ENCODE measurements at places on chromosomes 11 and 22.

GRCh38 chr11:126861796-126862459 lies 138.6 kb downstream of the KIRREL3 start:
- no peak for DNase-seq

DNA sequence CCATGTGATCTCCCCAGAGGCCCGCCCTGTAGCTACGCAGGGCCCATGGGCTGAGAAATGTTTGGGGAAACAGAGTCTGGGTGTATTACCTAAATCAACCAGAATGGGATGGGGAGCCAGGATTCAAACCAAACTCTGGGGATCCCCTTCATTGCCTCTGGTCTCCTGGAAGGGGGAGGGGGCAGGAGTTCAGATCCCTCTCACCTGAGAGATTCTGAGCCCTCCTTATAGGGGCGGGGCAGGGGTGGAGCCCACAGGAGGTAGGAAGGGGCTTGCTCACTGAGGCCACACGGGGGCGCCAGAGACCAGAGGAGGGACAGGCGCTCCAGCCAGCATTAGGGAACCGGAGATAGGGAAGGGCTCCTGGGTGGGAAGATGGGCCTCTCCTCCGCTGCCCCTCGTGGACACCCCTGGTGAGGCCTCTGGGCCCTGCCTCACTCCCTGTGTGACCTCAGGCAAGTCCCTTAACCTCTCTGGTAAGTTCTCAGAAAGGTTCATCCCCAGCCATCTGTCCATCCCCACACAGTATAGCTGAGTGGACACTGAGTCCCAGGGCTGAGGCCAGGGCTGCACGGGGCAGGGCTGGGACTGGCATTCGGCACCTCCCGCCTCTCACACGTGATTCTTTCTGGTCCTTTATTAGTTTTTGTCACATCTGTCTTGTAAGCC lies 2.7 kb upstream of the CDC42BPG start:
- peak; percentile 97 for DNase-seq

- DNase-seq = peak; percentile 96
These were observed at the start of gene AMOTL1 for GRCh38 chr11:94767701-94768601. Gene AMOTL1 (plus strand): TSS chr11:94768356. CDS start chr11:94768512, 156 bp downstream.

DNA sequence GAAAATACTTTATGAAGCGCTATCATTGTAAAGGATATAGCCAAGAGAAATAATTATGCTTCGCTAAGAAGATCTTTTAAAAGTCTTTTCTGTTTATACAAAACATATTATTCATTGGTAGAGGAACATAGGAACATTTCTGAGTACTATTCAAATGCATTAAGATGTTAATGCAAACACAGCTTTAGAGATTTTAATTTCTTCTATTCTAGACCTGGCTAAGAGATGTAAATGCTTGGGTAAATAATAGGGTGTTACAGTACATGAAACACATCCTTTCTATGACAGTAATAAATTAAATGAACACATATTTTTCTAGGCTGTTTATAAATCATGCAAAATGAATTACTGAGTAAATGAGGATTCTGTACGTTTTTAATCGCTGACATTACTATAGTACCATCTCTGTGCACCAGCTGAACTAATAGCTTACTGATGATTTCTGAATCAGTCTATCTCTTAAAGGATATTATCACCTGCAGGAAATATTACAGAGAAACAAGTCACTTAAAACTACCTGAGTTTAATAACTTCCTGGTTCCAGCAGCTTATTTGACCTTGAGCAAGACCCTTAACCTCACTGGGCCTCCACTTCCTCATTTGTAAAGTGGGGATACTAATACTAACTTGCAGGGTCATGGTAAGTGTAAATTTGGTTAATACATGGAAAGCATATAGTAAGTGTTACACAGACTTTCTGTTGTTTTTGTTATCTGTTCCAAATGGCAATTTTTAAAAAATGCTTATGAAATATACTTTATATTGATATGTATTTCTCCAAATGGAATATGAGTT lies 344.9 kb downstream of the DYNC2H1 start:
- DNase-seq = peak; percentile 52

DNA sequence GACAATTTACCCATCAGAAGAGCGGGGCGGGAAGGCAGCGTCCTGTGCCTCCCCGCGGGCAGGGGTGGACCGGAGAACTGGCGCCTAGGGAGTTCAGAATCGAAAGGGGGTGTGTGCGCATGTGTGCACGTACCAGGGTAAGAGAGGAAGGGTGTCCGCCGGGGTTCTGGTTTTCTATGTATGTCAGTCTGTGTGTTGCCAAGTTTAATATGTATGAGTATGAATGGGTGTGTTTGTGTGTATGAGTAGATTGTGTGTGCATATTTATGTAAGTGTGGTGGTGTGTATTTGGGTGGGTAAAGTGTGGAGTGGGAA lies 2.0 kb downstream of the KCNC1 start:
- no peak for DNase-seq

- no peak for DNase-seq
These were observed 98.9 kb upstream of the SLC5A12 start for GRCh38 chr11:26820739-26821138.

GRCh38 chr11:8023831-8024555 lies 36.9 kb downstream of the EIF3F start:
- no peak for DNase-seq

- DNase-seq = no peak
These were observed 650 bp upstream of the POU2AF3 start for GRCh38 chr11:111297696-111298095.

GRCh38 chr11:12158909-12159308 lies 48.5 kb downstream of the MICAL2 start:
- DNase-seq = no peak

DNA sequence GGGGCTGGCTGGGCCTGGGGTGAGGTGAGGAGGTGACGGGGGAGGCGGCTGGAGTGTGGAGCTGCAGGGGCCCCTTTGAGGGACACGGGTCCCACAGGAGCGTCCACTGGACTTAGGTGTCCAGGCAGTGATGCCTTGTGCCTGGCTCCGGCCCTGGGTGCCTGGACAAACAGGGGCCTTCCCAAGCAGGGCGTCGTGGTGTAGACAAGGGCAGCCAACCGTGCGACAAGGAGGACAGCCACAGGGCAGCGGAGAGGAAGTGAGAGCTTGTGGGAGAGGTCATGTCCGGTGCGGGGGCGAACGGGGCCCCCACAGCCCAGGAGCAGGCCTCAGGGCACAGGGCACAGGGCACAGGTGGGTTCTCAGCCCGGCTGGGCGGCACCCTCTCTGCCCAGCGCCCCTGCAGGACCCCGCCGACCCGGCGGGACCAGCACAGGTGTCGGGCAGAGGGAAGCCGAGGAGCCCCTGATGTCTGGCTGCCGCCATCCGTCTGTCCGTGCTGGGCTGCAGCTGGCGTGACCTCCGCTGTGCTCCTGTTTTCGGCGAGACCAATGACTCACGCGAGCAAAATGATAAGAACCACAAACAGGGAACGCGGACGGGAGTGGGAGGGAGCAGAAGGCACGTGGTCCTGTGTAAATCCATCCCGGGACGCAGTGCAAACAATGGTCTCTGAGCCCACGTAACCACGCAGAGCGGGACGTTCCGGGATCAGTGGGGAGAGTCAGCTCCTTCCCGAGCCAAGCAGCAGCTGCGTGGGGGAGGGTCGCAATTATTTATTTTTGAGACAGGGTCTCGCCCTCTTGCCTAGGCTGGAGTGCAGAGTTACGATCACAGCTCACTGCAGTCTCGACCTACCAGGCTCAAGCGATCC lies 49.1 kb upstream of the A4GALT start:
- peak; percentile 49 for DNase-seq

DNA sequence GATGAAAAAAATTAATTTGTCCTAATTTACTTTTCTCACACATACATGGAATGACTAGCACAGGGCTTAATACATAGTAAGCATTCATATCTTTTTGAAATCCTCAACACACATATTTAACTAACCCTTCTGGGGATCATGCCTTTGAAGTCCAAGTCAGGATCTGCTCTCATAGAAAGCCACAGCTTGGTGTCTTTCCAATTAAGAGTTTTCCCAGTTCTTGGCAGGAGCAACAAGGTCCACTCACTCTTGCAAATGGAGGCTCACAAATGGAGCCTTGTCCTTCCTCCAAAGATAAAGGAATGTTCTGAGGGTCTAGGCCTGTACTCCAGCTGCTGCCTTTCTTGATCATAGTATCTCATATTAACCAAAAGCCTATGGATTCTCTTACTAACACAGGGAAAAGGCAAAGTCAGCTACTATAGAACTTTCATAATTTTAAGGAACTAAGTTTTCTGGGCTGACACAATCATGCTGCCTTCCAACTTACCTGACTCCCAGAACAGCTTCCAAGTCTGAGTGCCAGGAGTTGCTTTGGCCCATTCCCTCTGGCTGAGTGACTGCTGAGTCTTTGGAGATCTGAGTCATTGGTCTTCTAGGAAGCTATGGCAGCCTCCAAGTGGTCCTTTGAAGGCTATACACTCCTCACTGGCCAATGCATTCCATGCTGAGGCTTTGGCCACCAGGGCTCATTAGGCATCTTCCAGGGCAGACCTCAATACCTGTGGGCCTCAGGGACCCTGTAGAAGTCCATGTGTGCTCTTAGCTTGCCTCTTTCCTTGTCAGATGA lies 25.8 kb upstream of the NUCB2 start:
- DNase-seq = no peak

- no peak for DNase-seq
These were observed 11.7 kb upstream of the RDX start for GRCh38 chr11:110308071-110308470.

DNA sequence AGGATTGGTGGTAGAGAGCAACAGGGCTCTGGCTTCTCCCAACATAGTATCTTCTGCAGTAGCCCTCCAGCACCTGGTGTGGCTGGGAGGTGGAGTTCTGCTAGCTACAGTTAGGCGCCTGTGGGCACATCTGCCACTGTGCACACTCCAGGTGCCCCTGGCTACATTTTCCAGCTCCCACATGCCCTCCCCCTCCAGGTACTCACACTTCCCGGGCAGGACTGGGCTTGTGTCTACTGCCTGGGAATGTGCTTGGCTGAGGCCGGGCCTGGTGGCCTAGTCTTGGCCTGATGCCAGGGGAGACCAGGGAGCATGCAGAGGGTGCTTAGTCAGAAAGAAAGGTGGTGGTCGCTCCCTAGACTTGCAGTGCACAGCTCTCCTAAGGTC lies 15.8 kb downstream of the PHLDB1 start:
- no peak for DNase-seq

- DNase-seq = no peak
These were observed 940.0 kb downstream of the BRD1 start for GRCh38 chr22:48887394-48888332.

GRCh38 chr11:120128392-120129119 lies 9.4 kb downstream of the TRIM29 start:
- DNase-seq = no peak

DNA sequence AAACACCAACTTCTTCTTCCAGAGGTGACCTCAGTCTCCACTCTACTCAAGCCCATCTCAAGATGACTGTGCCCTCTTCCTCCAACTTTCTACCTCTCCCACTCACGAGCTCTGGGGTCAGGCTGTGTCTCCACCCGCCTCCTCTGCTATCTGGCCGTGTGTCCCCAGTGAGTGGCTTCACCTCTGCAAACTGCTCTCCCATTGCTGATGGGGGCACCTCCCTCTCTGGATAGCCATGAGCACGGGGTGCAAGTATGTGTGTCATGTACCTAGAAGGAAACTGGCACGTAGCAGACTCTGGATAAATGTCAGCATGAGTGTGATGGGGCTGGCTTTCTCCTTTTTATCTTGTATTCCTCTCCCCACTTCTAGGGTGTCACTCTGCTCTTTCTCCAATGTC lies 18.3 kb upstream of the RAC2 start:
- no peak for DNase-seq

DNA sequence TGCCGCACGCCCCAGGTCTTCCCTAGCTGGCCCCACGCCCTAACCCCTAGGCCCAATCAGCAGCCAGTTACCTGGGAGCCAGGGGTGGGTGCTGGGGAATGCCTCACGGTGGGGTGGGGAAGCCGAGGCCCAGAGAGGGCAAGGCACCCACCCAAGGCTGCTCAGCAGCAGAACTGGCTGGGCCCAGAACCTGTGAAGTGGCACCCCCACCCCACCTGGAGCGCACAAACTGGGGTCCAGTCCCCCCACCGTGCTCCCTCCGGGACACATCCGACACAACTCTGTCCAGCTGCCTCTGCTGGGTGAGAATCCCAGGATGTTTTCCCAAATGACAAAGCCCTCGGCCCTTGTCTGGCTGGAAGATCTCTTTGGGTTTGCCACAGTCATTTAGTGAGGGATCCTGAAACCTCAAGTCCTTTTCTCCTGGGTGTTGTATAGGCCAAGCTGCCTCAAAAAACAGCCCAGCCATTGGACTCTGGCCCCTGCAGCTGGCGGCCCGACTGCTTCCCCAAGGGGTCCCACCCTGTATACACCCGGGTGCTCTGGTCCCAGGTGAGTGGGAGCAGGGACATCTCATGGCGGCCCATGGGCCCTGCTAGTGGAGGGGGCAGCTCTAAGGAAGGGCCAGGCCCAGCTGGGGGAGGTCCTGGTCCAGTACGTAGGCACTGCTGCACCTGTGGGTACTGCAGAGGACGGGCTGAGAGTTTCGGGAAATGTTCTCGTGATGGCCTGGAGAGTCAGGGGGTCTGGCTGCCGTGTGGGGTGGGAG lies 20.9 kb downstream of the TSSC4 start:
- no peak for DNase-seq

DNA sequence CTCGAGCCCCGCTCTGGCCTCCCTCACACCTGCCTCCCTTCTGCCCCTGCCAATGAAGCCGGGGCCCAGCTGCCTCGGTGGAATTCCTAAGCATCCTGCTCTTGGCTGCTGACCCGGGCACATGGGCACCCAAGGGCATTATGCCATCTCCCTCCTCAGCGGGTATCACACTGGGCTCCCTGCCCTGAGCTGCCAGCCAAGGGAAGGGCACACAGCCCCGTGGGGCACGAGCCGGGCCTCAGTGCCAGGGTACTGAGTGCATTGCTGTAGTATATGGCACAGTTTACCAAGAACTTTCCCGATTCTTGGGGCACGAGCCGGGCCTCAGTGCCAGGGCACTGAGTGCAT lies 43.8 kb upstream of the JAM3 start:
- DNase-seq = no peak

DNA sequence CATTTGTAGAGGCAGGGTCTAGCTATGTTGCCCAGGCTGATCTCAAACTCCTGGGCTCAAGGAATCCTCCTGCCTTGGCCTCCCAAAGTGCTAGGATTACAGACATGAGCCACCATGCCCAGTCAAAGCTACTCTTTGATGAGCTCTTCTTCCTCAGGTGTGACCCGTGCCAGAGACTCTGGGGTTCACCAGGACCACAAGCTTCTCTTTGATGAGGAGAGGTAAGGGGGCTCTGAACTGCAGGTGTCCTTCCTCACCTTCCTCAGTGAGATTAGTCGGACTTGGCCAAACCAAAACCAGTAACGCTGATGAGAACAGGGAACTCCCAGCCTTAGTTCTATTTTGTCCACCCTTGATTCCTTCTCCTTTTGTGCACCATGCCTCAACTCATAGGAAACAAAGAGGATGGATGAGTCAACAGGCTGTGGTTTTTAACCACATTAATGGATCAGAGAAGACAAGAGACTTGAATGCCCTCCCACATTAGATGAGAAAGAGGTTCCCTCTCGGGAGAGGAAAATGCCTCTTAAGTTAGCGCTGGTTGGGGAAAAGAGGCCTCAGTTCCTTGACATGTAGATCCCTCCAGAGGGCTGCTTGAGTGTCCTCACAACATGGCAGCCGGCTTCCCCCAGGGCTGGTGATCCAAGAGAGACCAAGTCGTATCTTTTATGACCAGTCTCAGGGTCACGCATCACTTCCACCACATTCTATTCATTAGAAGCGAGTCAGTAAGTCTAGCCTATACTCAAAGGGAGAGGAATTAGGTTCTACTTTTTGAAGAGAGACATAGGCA lies 25.7 kb upstream of the CTR9 start:
- peak; percentile 88 for DNase-seq

GRCh38 chr11:33894398-33894746 lies 2.5 kb upstream of the LMO2 start:
- DNase-seq = peak; percentile 61

- DNase-seq = peak; percentile 84
These were observed 126.0 kb downstream of the SWAP70 start for GRCh38 chr11:9789910-9790309.
